CD4-positive, alpha-beta T cell treated with Interleukin-17A for 1 hour (primary cell): ENCODE measurements at places on chromosomes 3 and 15.

- DNase-seq: no peak
Measured at GRCh38 chr3:72659596-72659995, 188.6 kb downstream of the SHQ1 start.

- DNase-seq: peak; percentile 2
Measured at GRCh38 chr3:12187448-12188327, 29.0 kb upstream of the TIMP4 start.

DNA sequence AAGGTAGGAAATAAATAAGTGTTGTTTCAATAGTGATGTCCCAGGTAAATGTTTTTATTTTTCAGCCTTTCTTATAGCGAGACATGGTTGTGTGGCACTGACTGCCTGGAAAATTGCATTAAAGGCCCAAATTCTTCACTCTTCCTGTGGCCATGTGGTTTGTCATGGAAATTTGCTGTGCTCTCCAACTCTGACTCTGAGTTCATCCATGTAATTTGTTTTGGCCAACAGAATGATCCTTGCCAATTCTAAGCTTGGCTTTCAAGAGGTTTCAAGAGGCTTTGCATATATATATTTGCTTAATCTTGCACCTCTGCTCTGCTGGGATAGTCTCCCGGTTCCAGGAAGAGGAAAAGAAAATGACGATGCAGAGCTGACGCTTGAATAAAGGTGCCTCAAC lies 107.5 kb upstream of the ARHGEF26 start:
- no peak for DNase-seq

GRCh38 chr3:148175214-148175613 lies 522.5 kb upstream of the AGTR1 start:
- no peak for DNase-seq

- DNase-seq: no peak
Measured at GRCh38 chr3:111106993-111107661, 35.5 kb downstream of the NECTIN3 start.

DNA sequence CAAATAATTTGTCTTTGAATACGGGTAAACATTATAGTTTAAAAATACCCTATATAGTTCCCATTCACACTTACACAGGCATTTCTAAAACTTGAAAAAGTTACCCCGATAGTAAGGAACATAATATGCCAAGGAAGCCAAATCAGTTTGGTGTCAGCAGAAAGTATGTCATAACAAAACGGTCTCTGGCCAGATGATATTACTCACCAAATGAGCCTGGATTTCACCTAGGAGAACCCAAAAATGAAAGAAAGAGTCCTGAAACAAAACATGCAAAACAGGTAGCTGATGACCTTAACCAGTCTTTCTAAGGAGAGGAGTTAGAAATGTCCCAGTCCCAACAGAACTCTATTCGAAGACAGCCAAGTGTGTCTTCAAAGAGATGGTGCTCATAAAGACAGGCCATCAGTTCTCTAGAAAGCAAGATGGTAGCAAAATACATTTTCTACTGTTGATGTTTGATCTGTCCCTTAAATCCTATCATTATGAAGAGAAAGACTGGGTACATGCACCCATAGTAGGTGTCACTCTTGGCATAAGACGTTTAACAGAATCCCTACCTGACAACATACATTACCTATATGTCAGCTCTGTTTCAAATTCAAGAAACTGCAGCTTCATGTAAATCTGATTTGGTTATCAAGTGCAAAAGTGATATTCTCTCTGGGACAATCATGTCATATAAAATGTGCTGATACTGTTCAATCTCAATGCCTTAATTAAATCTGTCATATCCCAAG lies 942.5 kb downstream of the ROBO1 start:
- DNase-seq: no peak

GRCh38 chr3:4036046-4036445 lies 236.8 kb downstream of the LRRN1 start:
- no peak for DNase-seq

DNA sequence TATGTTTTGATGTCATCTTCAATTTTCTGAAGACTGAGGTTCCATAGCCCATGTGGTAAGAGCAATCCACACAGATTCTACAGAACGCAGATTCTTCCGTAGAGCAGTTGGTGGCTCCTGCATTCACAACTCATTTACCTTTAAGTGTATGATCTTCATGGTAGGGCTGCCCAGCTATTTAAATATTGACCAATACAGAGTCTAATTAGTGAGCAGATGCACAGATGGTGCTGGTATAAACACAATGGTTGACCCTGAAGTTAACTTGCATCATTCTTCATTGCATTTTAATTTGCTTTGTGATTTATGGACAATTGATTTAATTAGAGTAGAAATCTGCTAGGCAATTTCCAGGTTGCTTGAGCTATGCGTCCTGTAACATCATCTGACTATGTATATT lies 269.2 kb downstream of the SQOR start:
- no peak for DNase-seq

- DNase-seq: peak; percentile 54
Measured at GRCh38 chr15:56038015-56038414, 44.6 kb upstream of the NEDD4 start.

GRCh38 chr3:42961633-42962032 lies 17.5 kb upstream of the GASK1A start:
- DNase-seq: peak; percentile 51

DNA sequence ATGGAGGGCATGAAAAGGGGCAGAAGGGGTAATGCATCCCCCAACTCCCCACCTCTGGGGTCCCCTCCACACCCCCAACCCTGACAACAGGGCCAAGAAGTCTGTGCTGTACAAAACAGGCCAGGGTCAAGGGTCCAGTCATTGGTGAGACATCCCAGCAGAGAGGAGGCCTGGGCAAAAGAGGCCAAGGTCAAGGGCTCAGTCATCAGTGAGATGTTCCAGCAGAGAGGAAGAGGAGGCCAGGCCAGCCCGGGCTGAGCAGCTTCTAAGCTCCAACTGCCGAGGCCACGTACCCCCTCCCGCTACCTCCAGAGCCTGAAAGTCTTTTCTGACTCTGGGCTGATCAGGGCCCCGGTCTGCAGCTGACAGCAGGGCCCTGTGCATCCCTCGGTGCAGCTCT lies 52.4 kb downstream of the LHFPL4 start:
- DNase-seq: no peak

- DNase-seq: no peak
Measured at GRCh38 chr3:33037471-33037870, 59.5 kb downstream of the GLB1 start.

- DNase-seq: no peak
Measured at GRCh38 chr3:149087208-149087607, 875 bp upstream of the HLTF start.

GRCh38 chr3:53989946-53990345 lies 98.3 kb upstream of the SELENOK start:
- no peak for DNase-seq

DNA sequence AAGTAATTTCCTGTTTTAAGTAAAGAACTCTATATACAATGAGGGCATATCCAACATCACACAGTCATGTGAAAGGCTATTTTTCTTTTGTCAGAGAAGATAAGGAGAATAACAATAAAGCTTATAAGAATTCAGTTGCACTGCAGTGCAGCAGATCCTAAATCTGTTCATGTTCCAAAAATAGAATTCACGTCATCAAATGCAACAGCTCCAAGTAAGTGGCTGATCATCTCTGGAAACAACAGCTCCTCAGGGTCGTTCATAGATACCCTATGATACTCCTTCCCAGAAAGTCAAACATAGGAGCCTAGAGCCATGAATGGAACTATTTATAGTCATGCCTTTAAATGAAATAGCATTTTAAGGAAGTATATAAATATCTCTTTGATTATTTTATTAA lies 100.2 kb downstream of the FMN1 start:
- DNase-seq: no peak

DNA sequence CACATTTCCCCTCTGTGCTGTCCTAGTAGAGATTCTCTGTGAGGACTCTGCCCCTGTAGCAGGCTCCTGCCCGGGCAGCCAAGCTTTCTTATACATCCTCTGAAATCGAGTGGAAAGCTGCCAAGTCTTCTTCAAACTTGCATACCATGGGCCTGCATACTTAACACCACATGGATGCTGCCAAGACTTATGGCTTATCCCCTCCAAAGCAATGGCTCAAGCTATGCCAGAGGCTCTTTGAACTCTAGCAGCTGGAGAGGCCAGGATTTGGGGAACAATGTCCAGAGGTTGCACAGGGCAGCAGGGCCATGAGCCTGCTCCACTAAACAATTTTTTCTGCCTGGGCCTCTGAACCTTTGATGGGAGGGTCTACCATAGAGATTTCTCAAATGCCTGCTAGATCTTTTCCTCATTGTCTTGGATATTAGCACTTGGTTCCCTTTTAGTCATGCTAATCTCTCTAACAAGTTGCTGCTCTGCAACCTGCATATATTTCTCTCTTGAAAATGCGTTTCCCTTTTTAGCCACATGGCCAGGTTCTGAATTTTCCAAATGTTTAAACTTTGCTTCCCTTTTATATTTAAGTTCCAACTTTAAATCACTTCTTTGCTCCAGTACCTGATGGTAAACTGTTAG lies 6.1 kb upstream of the PLSCR4 start:
- no peak for DNase-seq

GRCh38 chr15:31129769-31130303 lies 28.3 kb upstream of the TRPM1 start:
- DNase-seq: no peak

DNA sequence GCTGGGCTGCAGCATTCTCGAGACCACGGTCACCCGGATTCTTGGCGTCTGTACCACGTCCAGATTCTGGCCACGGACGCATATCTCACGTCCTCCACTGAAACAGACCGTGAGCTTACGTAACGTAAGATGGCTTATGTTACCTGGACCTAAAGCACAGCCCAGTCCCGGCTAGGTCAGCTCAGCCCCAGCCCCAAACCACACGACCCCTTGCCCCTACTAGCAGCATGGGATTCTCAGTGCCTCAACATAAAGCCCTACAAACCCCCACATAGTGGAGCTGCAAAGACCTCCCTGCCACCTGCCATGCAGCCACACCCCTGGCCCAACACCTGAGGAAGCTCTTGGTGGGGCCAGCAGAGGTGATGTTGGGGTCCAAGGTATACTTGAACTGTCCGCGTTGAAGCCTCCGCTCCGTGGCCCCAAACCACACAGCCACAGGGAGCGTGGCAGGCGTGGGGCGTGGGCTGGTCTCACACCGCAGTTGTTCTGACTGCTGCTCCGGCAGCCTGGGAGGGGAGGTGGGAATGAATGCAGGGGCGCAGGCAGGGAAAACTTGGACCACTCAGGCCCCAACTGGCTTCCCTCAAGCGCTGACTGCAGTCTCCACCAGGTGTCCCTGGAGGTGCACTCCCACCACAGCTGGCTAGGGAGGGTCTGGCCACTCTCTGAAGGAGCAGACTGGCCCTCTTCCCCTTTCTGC lies 14.5 kb downstream of the PLXNB1 start:
- DNase-seq: no peak

GRCh38 chr15:90826886-90827435 lies 41.4 kb upstream of the FURIN start:
- no peak for DNase-seq

DNA sequence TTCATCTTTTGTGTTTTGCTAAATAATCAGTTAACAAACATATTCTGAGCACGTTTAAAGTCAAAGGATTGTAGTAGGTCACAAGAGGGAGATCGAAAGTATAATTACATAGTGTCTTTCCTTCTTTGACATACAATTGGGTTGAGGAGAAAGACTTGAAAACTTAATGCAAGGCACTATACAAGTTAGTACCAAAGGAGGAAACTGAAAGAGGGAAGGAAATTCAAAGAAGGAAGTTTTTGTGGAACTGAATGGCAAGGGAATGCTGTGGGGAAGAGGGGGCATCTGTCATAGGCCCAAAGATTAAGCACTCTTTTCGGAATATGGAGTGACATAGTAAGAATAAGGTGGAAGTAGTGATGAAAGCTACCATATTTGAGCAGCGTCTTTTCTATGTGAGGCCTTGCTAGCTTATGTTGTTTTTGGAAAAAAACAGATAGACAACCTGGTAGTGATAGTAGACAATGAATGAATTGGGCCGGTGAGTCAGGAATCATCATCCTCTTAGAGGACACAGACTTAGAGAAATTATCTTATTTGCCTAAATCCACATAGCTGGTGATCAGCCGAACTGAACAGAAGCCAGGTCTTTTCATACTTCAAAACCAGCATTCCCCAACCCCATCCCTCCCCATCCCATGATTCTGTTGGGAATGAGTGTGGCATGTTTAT lies 10.2 kb downstream of the MBNL1 start:
- no peak for DNase-seq

GRCh38 chr15:40037721-40038120 lies 1.3 kb downstream of the SRP14 start:
- no peak for DNase-seq

GRCh38 chr3:134879990-134880389 lies 84.9 kb downstream of the EPHB1 start:
- DNase-seq: no peak

- DNase-seq: no peak
Measured at GRCh38 chr15:69896606-69897005, 201.1 kb downstream of the TLE3 start.

- DNase-seq: no peak
Measured at GRCh38 chr15:79086814-79087213, 3.8 kb downstream of the RASGRF1 start.

GRCh38 chr15:87672309-87673288 lies 583.9 kb downstream of the NTRK3 start:
- DNase-seq: no peak

- DNase-seq: no peak
Measured at GRCh38 chr3:22399566-22399965, 648.6 kb upstream of the ZNF385D start.

DNA sequence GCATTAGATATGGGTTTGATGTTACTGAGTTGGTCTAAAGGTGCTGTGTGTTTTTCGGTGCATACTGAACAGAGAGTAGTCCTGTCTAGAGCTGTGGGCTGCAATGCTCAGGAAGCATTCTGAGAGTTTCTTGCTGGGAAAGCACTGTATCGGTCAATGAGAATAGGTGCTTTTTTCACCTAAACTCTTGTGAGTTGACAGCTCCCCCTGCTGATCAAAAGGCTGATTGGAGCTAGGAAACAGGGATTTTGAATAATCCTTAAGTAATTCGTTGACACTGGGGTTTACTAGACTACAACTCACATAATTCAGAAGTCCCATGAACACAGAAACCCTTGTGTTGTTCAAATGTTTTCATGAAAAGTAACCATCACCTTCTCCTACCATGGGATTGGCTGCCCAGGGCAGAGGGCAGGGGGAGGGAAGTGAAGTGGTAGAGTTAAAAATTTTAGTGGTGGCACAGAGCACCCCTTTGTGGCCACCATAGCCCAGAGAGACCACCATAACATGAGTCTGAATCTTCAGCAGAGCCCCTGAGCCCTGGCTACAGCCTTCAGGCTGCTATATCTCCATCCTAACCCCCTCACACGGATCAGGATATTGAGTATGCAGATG lies 13.0 kb upstream of the MANF start:
- DNase-seq: peak; percentile 76

- DNase-seq: no peak
Measured at GRCh38 chr3:136270179-136270578, 20.0 kb downstream of the PCCB start.

DNA sequence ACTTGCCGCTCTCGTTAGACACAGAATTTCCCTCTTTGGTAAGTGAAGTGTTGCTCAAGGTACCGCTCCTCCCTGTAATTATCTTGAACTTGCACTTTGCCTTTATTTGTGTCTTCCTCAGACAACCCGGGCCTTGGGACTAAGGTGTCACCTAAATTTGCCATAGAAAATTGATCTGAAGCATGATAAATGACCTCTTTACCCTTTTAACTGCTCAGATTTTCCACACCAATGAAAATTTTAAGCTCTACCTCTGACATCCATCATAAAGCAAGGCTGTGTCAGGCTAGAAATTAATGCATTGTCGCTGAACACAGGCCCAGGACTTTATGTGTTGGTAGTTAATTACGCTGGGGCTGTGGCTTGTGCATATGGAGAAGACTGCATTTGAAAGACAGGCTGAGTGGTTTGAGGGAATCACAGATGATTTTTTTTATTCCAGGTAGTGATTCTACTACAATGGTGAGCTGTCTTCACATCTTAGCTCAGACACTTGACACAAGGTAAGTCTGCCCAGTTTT lies 199.6 kb upstream of the CHRM5 start:
- no peak for DNase-seq
